ENCODE measurements at places on chromosomes 2 and 18.

GRCh38 chr2:10524851-10525572 is 76.9 kb upstream of the ODC1 start:
- no peak for DNase-seq

- DNase-seq, result no peak
Observed at GRCh38 chr18:36582988-36583745, 245.6 kb downstream of the TPGS2 start.

GRCh38 chr2:159111346-159111927 is 143.0 kb downstream of the TANC1 start:
- DNase-seq, result peak; percentile 31

DNA sequence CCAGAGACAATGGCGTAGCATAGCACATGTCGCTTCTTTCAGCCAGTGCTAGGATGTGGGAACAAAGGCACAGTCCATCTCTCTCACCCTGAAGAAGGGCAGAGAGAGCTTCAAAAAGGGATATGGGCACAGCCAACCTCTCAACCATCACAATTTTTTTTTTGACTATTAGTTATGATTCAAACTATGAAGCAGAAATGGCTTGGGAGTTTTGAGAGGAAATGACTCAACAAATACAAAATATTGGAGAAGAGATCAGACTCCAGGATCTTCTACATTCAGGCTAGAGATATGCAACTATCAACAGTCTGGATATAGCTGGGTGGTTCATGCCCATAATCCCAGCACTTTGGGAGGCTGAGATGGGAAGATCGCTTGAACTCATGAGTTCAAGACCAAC is 109.1 kb downstream of the MCFD2 start:
- DNase-seq, result no peak

GRCh38 chr2:39608686-39609441 is 56.9 kb upstream of the TMEM178A start:
- DNase-seq, result no peak

DNA sequence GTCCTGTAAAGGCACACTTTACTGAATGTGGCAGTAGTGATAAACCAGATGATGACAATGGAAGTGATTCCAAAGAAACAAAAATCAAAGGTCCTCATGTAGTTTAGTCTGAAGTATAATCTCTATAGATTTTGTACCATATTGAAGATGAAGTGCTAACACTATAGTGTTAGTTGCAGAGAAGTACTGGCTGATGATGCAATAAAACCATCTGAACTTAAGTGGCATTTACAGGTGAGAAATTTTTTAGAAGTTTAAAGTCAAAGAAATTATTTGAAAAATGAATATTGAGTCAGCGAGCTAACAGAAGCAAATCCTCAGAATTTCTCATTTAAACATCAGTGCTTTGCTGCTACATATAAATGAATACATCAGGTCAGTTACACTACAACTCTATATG is 43.1 kb upstream of the RMDN2 start:
- DNase-seq, result no peak

- DNase-seq, result no peak
Observed at GRCh38 chr2:28340312-28341202, 52.1 kb upstream of the FOSL2 start.

DNA sequence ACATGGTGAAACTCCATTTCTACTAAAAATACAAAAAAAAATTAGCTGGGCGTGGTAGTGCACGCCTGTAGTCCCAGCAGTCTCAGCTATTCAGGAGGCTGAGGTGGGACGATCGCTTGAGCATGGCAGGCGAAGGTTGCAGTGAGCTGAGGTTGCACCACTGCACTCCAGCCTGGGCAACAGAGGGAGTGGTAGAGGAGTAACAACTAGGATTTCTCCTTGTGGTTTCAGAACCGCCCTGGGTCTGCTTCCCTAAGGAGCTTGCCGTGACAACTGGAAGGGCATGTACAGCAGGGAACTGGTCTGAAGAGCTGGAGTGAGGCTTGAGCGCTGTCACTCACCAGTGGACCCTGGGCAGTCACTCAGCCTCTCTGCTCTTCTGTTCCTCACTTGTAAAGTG is 29.1 kb downstream of the REEP1 start:
- DNase-seq, result no peak

GRCh38 chr2:96202152-96202854 is 6.3 kb downstream of the STARD7 start:
- DNase-seq, result no peak

GRCh38 chr18:7459851-7460770 is 107.0 kb upstream of the PTPRM start:
- no peak for DNase-seq

DNA sequence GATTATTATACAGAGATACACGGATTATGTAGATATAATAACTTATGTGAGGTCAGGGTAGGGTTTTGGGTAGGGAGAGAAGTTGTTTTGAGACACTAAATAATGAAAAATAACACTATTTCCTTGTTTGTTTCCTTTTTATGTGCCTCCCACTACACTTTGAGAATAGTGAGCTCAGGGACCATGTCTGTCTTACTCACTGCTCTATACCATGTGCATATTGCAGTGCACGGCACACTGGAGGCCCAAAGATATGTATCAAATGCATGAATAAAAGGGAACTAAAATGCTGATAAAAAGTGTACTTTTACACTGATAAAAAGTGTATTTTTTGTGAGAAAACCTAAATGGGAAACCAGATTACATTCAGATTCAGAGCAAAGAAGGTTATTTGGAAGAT is 151.4 kb upstream of the NABP1 start:
- DNase-seq, result no peak

DNA sequence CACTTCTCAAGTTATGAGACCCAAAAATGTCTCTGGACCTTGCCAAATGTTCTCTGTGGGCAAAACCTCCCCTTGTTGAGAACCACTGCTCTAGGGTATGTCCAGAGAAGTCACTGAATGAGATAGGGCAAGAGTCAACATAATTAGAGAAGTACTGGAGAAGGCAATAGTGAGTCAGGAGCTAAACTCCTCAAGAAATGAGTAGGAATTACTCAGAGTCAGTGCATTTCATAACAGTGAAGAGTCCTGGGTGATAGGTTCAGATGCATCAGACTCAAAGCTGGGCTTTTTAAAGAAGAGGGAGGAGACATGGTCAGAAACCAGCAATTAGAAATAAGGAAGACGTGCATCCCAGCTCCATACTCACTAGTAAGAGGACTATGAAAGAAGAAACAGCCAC is 38.6 kb upstream of the IHH start:
- no peak for DNase-seq

- DNase-seq, result no peak
Observed at GRCh38 chr2:227415538-227416424, 28.0 kb upstream of the SCYGR1 start.

GRCh38 chr2:149330127-149331022 is at the start of gene LYPD6:
LYPD6 (plus strand) TSS chr2:149330587; CDS start chr2:149437709, 107,122 bp downstream.
- DNase-seq, result no peak

DNA sequence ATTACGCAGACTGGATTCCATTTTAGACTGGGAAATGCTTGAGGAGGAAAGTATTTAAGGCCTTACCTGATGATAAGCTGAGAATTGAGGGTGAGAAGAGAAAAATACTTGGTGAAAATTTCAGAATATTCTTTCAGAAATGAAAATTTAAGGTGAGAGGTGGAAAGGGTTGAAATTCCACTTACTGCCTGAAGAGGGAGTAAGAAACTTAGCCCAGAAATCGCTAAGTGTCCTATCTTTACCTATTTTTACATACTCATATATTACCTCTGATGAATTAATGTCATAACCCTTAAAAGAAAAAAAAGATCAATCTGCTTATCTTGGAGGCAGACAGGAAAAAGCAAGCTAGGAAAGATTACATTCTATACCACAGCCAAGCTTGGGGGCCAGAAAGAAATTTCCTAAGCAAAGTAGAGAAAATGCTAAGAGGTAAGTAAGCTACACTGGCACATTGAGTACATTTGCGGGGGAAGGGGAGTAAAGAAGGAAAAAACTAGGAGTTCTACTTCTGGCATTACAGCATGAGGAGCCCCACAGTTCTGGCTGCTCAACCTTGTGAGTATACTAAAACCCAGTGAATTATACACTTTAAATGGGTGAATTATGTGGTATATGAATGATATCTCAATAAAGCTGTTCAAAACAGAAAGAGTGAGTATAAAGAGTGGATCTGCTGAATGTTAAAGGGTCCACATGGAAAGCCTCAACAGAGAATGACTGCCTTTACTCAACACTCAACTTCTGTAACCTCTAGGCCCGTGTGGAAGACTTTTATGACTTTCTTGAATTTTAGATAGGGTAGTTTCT is 33.8 kb downstream of the SMC6 start:
- no peak for DNase-seq

DNA sequence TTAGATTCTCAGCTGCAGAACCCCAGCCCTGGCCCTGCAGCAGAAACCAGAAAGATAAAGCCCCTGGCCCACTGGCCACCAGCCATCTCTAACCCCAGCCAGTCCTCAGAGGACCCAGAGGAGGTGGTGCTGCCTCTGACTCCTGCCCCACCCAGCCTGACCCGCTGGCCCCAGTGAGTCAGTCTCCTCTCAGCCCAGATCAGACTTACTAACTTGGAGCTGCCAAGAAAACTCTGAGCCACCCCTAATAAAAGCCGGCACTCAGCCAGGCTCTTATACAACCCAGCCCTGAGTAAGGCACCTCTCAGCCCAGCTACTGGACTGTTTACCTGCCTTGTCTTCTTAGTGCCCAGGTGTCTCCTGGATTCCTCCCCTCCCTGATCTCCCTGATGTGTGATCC is 2.0 kb downstream of the SLC14A2 start:
- no peak for DNase-seq

- DNase-seq, result peak; percentile 1
Observed at GRCh38 chr2:167212014-167212648, 323.9 kb downstream of the XIRP2 start.

DNA sequence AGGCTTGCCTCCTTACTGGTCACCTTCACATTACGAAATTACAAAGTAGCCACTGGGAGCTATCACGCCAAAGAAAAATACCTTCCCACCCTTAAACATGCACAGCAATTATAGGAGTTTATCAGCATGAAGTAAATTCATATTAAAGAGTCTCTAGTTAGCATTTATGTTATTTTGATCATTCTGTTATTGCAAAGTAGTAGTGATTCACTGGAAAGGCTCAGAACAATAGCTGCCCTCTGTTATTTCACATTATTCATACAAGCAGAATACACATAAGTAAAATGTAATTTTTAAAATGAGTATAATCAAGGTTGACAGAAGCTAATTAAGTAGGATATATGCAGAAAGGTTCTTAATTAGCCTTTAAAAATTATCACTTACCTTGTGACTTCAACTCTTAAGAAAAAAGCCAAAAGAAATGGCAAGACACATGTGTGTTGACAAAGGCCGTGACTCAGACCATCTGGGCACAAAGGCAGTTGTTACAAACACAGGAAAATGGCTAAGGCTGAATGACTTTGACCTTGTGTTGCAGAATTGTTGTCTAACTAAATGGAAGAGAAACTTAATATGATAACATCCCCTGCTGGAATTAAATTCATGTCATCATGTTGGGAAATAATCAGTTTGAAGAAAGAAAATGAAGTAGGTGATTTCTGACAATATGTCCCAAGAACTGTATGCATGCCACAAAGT is 108.3 kb downstream of the ARL6IP6 start:
- no peak for DNase-seq

DNA sequence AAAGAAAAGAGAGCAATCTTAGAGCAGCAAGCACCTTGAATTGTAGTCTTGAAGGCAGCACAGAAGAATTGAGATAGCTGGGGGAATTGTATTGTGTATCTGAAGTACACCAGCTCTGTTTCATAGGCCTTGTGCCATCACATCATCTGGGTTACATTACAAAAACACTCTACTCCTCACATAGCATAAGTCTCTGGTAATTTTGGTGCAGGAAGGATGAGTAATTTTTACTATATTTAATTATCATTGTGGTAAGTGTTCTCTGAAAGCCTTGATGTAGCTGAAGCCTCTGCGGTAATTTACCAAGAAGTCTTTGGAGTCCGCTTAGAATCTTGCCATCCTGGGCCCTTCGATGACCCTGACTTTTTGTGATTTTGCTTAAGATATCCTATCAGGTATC is 291.1 kb downstream of the ARHGAP15 start:
- DNase-seq, result no peak

GRCh38 chr2:161077367-161078210 is 82.6 kb upstream of the TANK start:
- DNase-seq, result no peak

DNA sequence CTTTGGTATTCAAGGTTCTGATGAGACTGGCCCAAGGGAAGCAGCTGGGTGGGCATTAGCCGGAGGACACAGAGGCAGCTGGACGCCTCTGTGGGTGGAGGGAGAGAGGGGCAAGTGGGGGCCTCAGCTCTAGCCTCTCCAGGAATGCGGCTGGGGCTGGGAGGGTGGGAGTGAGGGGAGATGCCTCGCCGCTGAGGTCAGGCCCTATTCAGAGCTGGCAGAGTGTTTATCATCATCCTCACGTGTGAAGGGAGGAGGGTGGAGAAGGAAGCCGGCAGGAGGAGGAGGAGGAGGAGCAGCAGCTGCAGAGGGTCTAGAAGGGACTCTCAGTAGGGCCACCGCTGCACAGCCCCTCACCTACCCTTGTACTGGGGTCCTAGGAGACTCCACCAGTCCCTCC is 43.1 kb downstream of the TNS1 start:
- no peak for DNase-seq

- DNase-seq, result no peak
Observed at GRCh38 chr2:160156100-160156499, 44.0 kb downstream of the ITGB6 start.

GRCh38 chr2:109304242-109304641 is 175.2 kb downstream of the SH3RF3 start:
- no peak for DNase-seq

DNA sequence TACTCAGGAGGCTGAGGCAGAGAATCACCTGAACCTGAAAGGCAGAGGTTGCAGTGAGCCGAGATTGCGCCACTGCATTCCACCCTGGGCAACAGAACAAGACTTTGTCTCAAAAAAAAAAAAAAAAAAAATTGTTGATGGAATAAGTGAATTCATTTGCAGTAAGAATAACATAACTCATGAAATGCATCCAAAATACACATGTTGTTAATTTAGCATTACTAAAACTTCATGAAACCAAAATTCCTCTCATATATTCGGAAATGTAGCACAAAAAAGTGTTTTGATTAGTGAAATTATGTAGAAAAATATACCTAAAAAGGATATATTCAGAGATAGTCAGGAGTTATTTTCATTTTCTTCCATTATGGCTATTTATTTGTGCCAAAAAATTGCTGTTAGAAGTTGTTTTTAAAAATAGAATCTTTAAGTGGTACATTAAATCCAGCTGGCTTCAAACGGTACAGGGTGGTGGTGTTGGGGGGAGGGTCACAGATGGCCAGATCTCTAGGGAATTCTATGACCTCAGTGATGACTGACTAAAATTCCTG is 78.2 kb upstream of the UGP2 start:
- DNase-seq, result no peak

- DNase-seq, result no peak
Observed at GRCh38 chr2:58698620-58699019, 457.5 kb upstream of the FANCL start.

DNA sequence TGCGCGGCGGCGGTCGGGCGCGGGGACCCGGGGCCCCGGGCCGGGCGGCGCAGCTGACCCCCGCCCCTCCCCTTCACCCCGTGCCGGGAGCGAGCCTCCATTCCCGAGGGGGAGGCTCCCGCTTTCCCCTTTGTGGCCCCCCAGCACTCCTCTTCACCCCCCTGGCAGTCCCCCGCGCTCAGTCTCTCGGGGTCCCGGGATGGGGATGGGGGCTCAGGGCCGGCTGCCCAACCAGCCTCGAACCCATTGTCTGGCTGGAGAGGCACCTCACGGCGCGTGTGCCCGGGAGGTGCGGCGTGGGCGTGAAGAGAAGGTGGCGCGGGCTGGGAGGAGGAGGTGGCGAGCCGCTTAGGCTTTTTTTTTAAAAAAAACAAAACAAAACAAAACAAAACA is 748 bp downstream of the FMNL2 start:
- no peak for DNase-seq

Measured in NCI-H187 treated with DMSO at 0.1 percent for 48 hours (cell line).